Lower leg skin (tissue), 4 donors: ENCODE measurements at places on chromosomes 7 and 10. TPM values are rescaled to one million over a fixed set of nuclear protein-coding genes. Genes with fewer than 3 reads are reported as not detected.

Gene SPDYE6
- not detected for total RNA-seq

Gene MLXIPL
- total RNA-seq, result 1.3 TPM

DNA sequence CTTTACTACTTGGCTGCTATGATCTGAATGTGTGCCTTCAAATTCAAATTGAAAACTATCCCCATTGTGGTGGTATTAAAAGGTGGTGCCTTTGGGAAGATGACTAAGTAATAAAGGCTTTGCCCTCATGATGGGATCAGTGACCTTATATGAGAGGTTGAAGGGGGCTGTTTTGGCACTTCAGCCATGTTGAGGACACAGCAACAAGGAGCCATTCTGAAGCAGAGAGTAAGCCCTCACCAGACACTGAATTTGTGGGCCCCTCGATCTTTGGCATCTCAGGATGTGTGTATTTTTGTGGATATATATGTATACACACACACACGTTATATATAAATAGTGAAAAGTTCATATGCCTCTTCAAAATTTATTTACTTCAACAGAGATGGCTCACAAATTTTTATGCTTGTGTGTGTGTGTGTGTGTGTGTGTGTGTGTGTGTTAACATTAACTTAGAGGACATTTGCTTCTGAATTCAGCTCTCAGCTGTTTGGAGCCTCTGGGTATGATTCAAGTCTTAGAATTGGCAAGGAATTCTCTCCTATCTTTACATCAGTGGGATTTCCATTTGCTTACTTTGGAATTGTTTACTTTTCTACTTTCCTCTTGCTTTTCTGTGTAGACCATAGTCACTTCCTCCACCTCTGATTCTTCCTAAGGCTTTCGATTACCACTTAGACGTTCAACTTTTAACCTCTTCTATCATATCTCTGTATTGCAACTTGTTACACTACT lies 66.6 kb downstream of the MAGI2 start:
- no peak for DNase-seq

DNA sequence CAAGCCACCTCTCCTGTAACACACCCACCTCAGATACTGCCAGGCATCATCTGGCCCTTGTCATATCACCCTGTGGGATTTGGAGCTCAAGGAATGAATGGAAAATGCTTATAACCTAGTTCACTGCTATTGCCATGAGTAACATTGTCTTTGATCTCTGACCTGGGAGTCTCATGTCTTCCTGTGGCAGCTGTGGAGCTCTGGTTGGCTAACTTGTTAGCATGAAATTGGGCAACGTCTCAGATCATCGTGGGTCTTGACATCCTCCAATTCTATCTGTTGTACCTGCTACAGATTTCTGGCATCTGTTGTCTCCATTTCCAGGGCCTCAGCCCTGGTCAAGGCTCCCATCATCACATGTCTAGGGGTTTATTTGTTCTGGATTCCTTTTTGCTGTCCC lies 2.2 kb upstream of the TMEM270 start:
- DNase-seq, result no peak
